ENCODE measurements at places on chromosomes 11 and 22.

DNA sequence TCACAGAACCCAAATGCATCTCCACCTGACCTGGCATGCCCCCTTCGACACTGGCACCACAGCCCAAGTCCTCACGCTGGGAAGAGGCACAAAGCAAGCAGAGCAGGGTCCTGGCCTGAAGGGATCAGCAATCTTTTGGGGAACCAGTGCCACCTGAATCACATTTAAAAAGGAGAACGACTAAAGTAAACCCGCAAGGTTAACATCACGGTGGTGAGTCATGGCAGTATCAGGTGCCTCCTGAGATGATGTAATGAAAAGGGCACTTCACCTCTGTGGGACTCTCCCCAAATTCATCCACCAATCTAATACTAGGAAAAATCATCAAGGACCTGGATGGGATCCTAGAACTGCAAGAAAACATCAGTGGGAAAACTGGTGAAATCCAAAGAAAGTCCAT lies 44.9 kb downstream of the PACSIN2 start:
- DNase-seq = no peak

GRCh38 chr11:69348414-69349235 lies 54.7 kb downstream of the MYEOV start:
- no peak for DNase-seq

GRCh38 chr22:22022947-22023534 lies 40.5 kb upstream of the TOP3B start:
- DNase-seq = no peak

DNA sequence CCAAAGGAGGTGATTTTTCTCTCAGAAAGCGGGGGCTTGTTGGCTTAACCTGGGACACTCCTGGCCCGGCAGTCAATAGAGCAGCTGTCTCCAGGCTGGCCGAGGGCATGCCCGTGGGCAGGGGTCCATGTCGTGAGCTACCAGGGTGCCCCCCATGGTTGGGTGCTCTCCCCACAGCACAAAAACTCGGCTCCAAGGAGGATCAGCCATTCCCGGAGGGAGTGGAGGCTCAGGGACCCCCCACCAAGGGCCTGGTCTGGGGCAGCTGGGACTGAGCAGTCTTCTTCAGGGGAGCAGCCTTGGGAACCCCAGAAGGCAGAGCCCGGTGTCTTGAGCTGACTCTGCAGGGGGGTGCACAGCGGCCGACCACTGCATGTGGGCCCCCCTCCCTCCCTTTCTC lies 20.8 kb upstream of the TH start:
- no peak for DNase-seq

GRCh38 chr11:128919216-128919615 lies 23.5 kb downstream of the TP53AIP1 start:
- DNase-seq = no peak

DNA sequence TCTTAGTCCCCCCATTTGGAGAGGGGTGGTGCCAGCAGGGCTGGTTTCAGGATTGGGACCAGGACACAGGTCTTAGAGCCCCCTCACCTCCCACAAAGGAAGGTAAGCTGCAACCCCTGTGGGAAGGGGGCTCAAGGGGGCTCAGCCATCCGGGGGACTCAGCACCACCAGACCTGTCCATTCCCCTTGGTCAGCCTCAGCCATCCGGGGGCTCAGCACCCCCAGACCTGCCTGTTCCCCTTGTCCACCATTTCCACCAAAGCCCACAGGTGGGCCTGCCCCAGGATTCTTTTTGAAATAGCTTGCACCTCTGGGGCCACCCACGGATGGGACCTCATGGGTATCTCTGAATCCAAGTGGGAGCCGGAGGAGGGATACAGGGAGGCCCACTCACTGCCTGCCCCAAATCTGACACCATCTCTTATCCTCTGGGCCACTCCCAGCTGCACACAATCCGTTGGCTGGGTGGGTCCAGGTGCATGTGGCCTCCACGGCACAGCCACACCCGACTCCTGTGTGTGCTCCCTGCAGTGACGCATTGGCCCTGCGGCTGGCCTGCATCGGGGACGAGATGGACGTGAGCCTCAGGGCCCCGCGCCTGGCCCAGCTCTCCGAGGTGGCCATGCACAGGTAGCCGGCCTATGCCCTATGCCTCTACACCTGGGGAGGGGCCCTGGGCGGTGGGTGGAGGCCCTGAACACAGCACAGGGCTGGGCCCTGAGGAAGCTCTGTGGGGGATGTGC lies 15.9 kb downstream of the MCAT start:
- DNase-seq = no peak

GRCh38 chr11:2518111-2518982 lies 73.5 kb downstream of the KCNQ1 start:
- DNase-seq = no peak

GRCh38 chr22:48690583-48691317 lies 1136.9 kb downstream of the BRD1 start:
- DNase-seq = no peak

GRCh38 chr22:28375761-28376534 lies 303.7 kb downstream of the TTC28 start:
- no peak for DNase-seq

DNA sequence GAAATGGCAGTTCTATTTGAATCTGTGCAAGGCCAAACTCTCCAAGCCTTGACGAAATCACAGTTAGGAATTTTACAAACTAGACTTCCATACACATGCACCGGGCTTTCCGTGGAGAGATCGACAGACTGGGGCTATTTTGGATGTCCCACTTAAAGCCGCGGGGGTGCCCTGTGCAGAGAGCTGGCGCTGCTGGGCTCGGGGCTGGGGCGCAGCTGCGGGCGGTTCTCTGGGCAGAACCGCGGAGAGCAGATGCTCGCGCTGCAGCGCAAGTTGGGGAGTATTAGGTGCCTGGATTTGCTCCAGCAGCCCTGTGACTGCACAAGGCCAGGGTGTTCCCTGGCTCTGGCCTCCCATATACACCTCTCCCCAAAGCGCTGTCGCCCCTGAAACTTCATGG lies 67.2 kb downstream of the SPATA19 start:
- DNase-seq = no peak

DNA sequence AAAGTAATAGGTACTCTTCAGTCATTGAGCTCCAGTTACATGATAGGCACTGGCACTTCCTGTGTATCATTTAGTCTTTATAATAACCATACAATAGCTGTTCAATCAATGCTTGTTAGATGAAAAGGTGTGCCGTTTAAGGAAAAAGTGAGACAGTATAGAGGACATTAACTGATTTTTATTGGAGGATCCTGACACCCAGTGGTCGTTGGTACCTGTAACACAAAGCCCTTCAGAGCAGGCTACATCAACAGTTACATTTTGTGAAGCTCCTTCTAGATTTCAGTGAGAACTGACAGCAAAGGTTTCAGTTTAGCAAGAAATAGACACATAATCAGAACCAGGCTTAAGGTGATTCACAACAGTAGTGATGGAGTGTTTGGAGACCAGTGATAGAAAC lies 44.2 kb downstream of the CCDC81 start:
- no peak for DNase-seq

DNA sequence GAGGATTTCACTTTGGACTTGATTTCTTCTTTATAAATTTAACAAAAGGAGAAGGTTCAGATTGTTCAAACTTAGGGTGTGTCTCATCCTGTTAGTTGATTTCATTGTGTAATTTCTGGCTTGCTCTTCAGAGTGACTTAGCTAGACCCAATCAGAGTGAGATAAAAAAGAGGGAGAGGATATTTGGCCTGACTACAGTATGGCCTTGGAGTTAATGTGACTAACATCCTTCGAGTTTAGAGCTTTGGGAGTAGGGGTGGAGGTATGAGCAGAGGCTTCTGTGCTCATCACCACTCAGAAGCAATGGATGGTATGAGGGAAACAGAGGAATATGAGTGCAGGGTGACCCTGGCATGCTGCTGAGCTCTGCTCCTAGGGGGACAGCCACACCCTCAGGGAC lies 114.2 kb downstream of the ME3 start:
- DNase-seq = no peak

DNA sequence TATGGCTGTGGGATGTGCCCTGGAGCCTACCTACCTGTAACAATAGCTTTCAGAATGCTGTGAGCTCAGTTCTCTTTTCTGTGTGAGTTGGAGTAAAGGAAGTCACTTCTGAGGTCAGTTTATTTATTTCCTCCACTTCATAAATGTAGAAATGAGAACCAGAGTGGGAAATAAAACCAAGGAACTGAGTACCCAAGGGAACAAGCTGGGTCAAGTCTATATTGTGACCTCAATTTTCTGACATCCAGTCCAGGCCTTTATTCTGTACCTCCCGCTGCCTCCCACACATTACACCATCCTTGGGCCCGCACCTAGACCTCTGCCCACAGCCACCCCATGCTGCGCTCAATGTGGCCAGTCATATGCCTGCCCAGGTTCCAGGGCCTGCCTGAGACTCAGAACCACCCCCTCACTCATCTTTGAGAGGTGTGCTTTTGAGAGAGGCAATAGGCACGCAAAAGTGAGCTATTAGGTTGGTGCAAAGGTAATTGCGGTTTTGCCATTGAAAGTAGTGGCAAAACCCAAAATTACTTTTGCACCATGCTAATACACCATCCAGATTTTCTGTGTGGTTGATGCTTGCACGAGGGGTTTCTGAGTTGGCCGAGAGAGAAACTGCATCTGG lies 9.8 kb downstream of the MS4A6E start:
- DNase-seq = no peak

- no peak for DNase-seq
Measured at GRCh38 chr11:65189191-65189590, 7.5 kb downstream of the CAPN1 start.

- no peak for DNase-seq
Measured at GRCh38 chr22:40421082-40421350, 50.6 kb downstream of the SGSM3 start.

GRCh38 chr11:110971140-110971539 lies 258.9 kb upstream of the ARHGAP20 start:
- no peak for DNase-seq

DNA sequence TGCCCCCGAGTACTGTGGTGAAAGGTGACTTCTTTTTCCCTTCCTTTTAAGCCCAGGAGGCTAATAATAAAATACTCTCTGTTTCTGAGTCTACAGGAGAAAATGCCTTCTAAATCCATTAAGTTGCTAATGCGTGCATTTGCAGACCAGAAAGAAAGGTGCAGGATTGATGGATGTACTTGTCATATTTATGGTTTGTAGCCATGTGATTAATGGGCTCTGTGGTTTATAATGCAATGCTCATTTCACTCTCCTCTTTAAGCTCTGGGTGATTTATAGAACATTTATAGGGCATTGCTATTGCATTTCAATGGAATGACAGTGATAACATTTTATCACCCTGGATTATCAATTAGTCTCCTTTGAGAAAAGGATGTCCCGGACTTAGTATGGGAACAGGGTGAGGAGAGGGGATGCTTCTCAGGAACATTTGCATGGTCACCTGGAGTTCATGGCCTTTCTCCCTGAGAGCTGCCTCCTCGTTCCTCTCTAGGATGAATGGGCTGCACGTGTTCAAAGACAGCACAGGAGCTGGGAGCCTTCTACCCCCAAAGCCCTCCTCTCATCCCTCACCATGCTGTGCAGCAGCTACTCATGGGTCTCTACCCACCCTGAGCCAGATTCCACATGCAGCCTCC lies 82.8 kb upstream of the HMGXB4 start:
- DNase-seq = no peak

DNA sequence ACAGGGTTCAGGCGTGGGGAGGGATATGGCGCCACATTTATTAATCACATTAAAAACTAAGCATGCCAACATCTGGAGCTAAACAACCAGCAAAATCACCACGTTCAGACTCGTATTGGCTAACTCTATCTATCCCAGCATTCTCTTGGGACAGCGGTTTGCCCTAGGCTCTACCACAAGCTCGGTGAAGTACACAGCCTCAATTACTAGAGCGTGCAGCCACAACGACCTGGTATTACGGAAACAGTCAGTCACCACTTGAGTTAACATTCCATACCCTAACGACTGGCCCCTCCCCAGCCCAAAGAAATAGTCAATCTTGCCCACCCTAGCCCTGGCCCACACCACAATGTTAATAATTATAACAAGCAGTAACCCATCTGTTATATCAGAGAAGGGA lies 32.1 kb downstream of the APOL5 start:
- no peak for DNase-seq

DNA sequence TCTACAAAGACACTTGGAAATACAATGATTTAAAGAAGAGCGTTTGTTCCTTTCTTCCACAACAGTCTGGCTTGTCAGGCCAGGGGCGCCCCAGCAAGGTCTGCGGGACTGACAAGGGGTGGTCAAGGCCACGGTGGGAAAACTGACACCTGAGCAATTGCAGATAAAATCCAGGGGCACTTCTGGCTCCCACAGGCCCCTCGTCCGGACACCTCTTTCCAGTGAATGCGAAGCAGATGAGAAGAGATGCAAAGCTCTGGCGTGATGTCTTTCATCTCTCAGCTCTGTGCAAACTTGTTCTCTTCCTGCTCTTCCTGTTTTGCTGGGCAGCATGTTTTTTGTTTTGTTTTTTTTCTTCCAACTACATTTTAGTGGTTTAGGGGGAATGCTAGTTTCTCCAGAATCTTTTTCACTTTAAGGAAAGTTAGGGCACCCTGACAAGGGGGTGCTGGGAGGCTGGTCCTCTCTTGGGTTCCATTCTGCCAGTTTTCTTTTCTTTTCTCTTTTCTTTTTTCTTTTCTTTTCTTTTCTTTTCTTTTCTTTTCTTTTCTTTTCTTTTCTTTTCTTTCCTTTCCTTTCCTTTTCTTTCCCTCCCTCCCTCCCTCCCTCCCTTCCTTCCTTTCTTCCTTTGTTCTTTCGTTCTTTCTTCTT lies 11.1 kb upstream of the CBX6 start:
- DNase-seq = no peak

- no peak for DNase-seq
Measured at GRCh38 chr11:116478669-116479668, 293.8 kb downstream of the BUD13 start.

GRCh38 chr11:103007521-103007920 lies 52.0 kb upstream of the MMP13 start:
- DNase-seq = no peak

DNA sequence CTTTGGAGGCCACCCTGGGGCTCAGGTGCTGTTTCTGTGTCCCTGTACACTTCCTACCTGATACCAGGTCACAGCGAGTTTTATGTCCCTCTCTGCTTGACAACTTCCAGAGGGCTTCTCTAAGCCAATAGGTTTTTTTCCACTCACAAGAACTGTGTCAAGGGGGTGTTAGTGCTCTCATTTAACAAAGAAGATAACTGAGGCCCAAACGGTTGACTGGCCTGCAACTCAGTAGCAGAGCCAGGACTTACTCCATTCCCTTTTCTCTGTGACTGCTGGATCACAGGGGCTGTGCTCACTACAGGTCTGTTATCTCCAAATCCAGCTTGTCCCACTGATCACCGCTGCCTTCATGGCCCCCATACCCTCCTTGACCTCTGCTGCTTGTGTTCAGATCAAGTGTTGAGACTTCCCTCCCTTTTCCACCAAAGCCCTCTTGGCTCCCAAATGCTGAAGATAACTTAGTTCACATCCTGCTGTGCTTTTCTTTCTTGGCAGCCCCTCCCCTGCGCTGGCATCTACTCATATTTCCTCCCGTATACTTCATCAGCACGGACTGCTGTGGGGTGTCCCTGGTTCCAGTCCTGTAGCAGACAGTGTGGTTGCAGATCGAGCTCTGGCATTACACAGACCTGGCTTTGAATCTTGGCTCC lies 41.3 kb downstream of the POU2F3 start:
- DNase-seq = no peak

GRCh38 chr11:109120341-109120740 lies 301.6 kb upstream of the C11orf87 start:
- DNase-seq = no peak

Data from stimulated activated CD4-positive, alpha-beta T cell treated with anti-CD3 and anti-CD28 coated beads, Interleukin-4, amount 100 ng/mL, for 48 hours (primary cell).